ENCODE measurements at places on chromosomes 5 and 9.

- peak; percentile 50 for DNase-seq
Observed at GRCh38 chr9:91315191-91315590, 46.5 kb downstream of the AUH start.

- no peak for DNase-seq
Observed at GRCh38 chr5:3220201-3220600, 375.4 kb upstream of the IRX1 start.

- DNase-seq, result no peak
Observed at GRCh38 chr5:143752165-143752850, 59.7 kb upstream of the HMHB1 start.

GRCh38 chr5:73668486-73669111 lies 42.6 kb downstream of the ARHGEF28 start:
- DNase-seq, result no peak

DNA sequence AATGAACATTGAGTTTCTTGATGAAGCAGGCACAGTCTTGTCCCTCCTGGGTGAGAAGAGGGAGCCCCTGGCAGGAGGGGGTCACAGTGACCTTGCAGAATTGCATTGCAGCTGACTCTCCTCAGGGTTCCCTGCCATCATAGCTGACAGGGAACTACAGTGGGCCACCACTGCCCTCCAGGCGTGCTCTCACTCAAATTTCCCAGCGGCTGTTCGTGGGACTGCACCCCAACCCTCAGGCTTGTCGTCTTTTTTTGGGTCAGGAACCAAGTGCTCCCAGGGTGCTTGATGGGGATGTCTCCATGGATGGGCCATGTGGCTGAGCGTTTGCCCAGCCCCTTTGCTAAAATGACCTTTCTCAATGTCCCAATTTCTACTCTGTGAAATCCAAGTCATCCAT lies 215.8 kb downstream of the MELK start:
- DNase-seq, result peak; percentile 5

- DNase-seq, result no peak
Observed at GRCh38 chr9:28051559-28052503, 478.6 kb upstream of the C9orf72 start.

GRCh38 chr5:139394123-139394653 lies 716 bp downstream of the PROB1 start:
- no peak for DNase-seq

DNA sequence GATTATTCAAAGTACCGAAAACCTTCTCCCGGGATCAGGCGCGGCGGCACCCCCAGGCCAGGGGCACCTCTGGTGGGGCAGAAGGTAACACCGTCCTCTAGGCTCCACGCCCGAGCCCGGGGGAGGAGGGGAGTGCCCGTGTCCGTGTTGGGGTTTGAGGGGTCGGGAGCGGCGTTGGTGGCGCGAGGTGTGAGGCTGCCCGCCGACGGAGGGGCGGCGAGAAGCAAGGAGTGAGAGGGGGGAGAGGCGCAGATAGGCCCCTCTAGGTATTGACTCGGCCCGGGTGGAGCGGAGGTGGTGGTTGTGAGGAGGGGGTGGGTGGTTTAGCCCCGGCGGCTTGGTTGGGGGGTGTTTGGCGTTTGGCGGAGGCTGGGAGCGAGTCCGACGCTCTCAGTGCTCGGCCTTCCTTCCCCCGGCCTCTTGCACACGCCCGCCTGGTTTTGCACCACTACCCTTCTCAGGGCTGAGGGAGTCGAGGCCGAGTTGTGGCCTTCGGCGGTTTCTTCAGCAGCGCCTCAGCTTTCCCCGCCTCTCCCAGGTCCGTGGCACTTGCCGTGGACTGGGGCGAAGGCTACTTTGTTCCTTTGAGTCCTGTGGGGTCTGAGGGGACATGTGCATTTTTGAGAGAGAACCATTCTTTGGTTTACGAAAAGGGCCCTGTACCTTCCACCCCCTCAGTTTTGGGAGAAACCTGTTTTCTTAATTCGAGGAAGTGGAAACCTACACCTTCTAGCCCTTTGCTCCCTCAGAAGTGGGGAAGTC lies 450 bp downstream of the GPBP1 start:
- peak; percentile 20 for DNase-seq

- DNase-seq, result no peak
Observed at GRCh38 chr5:164170814-164171213, 665.4 kb downstream of the MAT2B start.

DNA sequence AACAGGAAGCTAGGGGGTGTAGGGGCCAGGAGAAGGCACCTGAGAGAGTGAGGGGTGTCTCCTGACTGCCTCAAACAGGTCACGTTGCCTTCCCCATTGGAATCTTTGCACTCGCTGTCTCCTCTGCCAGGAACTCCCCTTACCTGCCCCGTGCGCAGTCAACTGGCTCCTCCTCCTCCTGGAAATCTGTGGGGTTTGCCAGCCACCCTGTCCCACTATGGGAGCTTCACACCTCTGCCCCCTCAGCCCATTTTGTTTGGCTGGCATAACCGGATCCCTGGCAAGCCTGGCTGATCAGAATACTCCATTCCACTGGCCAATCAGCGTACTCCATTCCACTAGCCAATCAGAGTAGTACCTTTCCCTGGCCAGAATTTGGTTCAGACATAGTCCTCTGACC lies 10.4 kb upstream of the SLC34A1 start:
- no peak for DNase-seq

DNA sequence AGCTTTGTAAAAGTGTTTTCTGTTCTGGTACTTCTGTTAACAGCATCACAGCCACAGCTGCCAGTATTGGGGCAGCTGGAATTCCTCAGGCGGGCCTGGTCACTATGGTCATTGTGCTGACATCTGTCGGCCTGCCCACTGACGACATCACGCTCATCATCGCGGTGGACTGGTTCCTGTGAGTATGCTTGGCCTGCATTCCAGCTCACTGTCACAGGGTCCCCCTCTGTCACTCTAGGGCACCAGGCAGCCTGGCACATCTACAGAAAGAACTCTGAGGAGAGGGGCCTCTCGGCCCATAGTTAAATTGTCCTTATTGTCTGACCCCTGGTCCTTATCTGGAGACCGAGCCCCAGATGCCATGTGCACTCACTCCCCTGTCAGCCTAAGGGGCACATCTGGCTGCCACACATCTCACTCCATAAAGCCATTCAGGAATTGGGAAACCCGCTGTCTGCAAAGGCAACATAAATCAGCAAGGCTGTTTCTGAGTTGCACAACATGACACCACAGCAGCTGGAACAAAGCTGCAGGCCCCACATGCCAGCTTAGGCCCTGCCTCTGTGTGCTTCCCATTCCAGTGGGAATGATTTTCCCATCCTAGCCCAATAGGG lies 77.5 kb downstream of the SLC1A3 start:
- DNase-seq, result no peak

DNA sequence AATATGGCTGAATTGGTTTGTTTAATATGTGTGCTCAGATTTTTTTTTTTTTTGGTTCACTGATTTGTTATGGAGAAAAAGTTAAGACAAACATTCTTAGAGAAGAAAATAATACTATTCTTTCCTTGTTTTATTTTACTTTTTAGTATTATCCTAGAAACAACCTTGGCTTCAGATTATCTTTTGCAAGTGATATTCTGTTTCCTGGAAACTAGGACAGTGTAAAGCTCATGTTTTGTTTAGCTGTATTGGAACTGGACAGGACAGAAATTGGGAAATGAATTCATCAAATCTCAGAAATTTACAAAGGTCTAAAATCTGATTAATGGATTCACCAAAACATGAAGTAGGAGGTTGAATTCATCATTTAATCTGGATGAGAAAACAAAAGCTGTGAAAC lies 130.5 kb downstream of the FBXL7 start:
- no peak for DNase-seq

GRCh38 chr5:95283761-95284571 lies 928 bp downstream of the MCTP1 start:
- DNase-seq, result no peak

DNA sequence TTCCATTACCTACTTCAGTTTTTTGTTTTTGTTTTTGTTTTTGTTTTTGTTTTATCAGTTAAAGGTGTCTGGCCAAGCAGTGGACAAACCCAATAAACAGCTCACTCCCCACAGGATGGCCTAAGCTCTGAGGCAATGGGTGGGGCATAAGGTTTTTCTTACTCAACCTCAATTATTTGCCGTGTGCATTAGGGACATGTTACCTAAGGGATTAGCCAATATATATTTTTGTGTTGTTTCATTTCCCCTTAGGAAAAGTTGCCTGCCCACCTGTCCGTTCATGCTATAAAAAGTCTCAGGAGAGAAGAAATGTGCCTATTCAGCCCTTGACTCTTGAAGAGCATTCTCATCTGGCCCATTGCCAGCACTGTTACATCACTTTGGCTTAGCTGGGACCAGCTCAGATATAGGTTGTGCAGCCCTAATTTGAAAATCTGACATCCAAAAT lies 7.3 kb downstream of the SH3RF2 start:
- DNase-seq, result peak; percentile 27

DNA sequence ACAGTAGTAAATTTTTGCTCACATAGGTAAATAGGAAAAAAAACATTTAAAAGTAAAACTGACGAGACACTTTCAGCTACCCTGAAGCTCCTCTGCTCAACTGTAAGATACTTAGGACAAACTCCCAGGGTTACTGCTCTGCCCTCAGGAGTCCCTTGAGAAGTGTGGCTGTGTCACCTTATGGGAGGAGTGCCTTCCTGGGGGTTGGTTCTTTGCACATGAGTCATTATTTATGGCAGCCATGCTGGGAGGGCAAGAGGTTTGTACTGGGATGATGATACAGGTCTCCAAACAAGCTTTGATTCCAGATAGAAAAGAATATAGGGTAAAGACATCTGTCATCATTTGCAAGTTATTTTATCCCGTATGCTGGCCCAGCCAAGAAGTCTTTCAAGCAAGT lies 45.9 kb downstream of the TTC1 start:
- DNase-seq, result peak; percentile 46

- DNase-seq, result no peak
Observed at GRCh38 chr5:1325191-1325741, 19.6 kb downstream of the CLPTM1L start.

DNA sequence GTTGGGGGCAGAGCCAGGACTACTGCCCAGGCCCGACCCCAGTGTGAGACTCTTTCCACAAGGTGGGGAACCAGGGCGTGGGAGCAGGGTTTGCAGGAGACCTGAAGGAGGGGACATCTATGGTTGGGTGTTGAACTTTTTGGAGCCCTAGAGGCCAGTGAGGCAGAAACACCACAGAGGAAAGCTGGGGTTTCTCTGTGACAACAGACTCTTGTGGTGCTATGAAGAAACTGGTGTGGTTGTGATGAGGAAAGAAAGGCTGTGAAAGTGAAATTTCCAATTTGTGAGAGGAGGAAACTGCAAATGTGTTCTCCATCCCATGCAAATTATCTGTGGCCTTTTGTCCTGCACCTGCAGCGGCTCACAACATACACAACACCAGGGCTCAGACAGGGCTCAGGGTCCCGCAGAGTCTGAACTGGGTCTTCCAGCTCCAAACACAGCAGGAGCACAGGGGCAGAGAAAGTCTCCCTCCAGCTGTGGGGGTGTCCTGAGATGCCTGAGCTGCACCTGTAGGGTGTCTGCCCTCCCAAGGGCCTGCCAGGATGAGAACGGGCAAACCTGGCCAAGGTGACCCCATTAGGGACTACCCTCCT lies 51.4 kb upstream of the GRHPR start:
- DNase-seq, result no peak

DNA sequence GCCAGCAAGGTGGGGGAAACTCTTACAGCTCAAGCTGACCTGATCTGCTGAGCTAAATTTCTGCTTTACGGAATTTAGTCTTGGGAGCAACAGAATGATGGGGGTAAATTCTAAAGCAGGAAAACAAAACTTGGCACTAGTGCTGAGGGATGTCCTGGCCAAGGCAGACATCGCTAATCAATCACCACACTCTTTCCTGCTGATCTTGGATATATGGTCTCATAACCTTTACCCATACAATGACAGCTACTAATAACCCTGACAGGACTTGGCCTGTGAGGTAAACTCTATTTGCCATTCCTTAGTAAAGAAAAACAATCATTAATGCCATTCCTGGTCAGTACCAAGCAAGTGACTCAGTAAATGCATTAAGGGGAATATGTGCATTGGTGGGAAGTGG lies 51.5 kb downstream of the PPARGC1B start:
- no peak for DNase-seq

DNA sequence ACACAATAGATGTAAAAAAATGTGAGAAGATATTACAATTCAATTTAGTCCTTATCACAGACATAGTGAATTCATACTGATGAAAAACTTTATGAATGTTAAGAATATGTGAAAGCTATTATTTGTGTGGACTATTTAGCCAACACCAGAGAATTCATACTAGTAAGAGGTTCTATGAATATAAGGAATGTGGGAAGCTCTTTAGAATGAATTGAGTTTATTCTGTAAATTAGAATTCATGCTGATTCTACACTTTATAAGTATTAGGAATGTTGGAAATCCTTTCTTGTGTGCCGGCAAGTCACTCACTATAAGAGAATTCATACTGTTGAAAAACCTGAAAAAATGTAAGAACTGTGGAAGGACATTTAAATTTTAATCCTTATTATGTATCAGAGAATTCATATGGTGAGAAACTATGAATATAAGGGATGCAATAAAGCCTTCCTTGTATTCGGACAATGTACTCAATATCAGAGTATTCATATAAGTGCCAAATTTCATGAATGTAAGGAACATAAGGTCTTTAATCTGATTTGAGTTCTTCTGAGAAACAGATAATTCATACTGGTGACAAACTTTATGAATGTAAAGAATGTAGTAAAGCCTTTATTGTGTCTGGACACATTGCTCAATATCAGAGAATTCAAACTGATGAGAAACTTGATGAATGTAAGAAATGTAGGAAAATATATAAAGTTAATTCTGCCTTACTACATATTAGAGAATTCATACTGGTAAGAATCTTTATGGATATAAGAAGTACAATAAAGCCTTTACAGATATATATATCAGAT lies 21.6 kb upstream of the PCDHA1 start:
- DNase-seq, result no peak

- peak; percentile 67 for DNase-seq
Observed at GRCh38 chr5:24904981-24905517, 260.3 kb upstream of the CDH10 start.

GRCh38 chr9:92395617-92396016 lies 8.8 kb downstream of the OGN start:
- DNase-seq, result no peak

DNA sequence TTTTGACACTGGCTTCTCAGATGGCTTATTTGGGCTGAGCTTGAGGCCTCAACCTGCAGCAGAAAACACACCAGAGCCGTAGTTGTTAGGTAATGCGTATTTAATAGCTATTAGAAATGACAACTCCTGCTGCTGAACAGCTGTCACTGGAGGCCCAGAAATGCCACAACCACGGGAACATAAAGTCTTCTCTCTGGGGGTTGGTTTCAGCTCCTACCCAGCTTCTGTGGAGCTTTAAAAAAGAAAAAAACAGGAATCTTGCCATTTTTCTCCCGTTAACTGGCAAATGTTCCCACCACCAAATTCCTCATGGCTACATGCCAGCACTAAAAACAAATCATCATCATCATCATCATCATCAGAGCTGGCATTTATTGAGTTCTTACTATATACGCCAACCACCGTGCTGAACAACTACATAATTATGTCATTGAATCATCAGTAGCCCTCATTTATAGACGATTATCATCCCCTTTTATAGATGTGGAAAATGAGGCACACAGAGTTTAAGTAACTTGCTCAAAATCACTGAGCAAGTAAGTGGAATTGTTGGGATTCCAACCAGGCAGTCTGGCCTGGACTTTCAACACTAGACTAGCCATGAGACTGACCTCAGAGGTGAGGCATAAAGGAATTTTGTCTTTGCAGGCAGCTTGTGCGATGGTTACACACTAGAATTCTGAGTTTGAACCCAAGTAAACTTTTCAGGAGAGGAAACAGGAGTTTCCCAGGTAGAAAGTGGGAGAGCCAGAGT lies 185.3 kb upstream of the WWC1 start:
- no peak for DNase-seq

Measured in PC-9 (cell line).